ENCODE measurements at places on chromosomes 11 and 22.
A peak's percentile ranks its signal among the peaks of the same experiment; 100 is the strongest.

DNA sequence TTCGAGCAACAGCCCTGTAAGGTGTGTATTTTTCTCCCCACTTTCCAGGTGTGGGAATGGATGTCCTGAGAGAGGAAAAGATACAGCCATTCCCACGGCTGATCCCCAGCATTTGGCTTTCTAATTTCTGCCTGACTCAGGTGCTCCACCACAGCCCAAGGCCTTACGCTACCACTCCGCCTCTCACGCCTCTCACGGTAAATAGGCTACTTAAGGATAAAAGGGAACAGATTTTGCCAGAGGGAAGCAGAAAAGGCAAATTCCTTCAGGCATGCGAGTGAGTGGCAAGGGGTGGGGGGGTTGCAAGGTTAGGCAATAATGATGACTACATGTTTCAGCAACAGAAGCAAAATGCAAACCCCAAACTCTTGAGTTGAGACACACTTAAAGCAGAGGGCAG lies 9.2 kb downstream of the PVALB start:
- no peak for DNase-seq

DNA sequence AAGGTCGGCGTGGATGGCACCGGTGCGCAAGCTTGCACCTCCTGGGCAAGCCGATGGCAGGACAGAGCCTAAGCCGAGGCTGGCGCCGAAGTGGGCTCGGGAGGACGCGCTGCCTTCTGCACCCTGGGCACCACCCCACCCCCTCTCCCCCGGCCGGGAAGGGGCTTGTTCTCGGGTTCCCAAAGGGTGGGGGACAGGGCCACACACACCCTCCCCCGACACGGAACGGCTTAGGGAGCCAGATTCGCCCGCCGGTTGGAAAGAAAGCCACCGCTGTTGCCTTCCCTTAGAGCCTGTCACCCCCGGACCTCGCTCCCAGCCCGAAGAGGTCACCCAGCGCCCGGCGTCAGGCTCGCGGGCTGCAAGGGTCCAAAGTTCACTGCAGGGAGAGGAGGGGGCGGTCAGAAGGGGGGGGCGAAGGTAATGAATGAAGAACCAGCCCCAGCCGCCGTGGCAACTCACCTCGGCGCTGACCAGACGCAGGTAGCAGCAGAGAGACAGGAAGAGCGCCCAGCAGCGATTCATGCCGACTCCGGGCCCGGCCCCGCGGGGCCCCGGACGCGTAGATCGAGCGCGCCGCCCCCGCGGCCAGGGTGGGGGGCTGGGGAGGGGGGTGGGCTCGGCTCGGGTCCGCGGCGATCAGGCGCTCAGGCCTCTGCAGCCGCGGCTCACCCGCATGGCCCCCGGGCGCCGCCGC lies 1.2 kb downstream of the PDGFB start:
- no peak for DNase-seq

DNA sequence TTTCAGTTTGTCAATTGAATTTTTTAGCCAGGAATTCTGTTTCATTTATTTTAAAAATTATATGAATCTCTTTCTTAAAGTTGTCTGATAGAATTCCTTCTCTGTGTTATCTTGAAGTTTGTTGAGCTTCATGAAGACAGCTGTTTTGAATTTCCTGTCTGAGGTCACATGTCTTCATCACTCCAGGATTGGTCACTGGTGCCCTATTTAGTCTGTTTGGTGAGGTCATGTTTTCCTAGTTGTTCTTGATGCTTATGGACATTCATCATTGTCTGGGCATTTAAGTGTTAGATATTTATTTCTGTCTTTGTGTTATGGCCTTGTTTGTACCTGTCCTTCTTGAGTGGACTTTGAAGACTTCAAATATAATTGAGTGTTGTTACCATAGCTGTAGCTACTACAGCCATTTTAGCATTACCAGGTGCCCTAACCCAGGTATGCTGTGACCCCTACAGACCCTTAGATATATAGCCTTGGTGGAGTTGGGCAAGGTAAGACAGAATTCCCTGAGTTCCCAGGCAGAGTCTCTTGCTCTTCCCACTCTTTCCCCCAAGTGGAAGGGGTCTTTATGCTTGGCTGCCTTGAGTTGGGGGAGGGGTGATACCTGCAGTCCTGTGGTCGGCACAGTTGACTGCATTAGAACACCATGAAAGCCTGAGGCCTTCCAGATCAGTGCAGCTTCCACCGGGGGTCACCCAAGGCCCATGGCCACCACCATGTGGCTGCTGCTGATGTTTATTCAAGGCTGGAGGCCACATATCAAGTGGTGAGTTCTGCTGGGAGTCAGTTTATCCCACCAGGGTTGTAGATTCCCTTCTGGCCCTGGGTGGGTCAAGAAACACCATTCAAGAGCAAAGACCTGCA lies 229.6 kb downstream of the DYNC2H1 start:
- no peak for DNase-seq

DNA sequence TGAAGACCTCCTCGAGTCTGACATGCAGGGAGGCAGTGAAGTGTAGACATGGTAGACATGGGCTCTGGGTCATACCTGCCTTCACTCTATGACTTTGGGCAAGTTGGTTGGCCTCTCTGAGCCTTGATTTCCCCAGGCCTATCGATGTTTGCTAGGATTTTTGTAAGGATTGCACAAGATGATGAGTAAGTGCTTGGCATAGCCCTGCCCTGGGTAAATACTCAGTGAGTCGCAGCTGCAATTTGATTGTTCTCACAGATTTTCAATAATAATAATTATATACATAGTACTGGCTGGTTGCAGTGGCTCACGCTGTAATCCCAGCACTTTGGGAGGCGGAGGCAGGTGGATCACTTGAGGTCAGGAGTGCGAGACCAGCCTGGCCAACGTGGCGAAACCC lies 18.1 kb downstream of the MCM5 start:
- no peak for DNase-seq

DNA sequence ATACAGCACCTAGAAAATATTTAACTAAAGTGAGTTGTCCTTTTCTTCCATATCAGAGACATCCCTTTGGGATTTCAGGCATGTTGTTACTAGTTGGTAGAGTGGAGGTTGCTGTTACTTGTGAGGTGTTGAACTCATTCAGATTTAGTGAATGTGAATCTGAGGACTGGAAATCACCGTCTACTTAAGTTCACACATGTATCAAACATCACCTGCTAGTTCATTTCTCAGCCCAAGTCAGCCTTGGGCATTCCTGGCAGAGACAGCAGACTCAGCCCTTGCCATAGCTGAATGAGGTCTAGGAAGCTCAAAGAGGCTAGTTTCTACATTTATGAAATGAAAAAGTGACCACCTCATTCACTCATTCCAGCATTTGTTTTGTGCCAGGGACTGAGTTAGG lies 9.7 kb downstream of the KDELR3 start:
- DNase-seq = no peak

GRCh38 chr11:11669233-11669846 lies 47.5 kb upstream of the GALNT18 start:
- no peak for DNase-seq

DNA sequence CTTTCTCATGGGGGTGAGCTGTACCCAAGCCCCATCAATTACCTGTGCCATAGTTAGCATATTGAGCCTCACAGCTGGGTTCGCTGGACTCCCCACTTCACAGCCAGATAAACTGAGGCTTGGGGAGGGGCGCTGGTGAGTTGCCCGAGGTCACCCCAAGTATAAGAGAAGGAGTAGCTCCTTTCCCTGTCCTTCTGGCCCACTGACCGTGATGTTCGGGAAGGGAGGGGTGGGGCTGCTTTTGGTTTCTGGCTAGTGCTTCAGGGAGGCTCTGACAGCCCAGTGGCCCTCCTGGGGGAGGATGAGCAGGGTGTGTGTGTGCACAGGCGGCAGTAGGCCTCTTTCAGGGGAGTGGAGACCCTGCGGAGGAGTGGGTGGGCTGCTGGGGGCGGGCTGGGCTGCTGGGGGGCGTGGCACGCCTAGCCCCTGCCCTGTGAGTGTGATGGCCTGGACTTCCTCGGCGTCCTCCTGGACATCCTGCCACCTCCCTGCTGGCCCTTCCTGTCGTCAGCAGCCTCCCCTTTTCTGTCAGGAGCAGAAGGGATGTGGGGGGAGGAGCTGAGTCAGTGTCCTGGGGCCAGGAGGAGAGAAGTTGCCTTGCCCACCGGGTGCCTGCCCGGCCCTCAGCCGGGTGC lies 50.3 kb downstream of the TRIOBP start:
- DNase-seq = no peak

DNA sequence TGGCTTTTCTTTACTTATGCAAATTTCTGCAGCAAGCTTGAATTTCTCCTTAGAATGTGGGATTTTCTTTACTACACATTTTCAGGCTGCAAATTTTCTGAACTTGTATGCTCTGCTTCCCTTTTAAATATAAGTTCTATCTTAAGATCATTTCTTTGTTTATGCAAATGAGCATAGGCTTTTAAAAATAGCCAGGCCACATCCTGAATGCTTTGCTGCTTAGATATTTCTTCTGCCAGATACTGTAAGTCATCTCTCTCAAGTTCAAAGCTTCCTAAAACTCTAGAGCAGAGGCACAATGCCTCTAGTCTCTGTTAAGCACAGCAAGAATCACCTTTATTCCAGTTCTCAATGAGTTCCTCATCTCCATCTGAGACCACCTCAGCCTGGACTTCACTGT lies 685.9 kb upstream of the LRRC4C start:
- DNase-seq = no peak

- no peak for DNase-seq
These were observed 12.3 kb upstream of the SYT7 start for GRCh38 chr11:61593151-61593550.

DNA sequence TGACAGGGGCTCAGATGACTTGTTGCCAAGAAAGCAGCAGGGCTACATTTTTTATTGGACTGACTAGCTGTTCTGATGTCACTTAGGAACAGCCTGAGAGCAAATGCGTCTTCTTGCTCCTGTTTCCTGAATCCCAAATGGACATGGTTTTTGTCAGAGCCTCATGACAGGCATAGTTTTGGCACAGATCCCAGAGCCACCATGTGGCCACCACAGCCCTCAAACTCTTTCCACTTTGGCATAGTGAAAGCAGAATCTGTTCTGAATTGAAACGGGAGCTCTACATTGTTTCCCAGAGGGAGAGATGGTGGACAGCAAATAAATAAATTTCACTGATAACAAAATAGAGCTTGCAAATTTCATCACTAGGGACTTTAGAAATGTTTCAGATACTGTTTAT lies 222.2 kb downstream of the C11orf87 start:
- DNase-seq = peak; percentile 67

DNA sequence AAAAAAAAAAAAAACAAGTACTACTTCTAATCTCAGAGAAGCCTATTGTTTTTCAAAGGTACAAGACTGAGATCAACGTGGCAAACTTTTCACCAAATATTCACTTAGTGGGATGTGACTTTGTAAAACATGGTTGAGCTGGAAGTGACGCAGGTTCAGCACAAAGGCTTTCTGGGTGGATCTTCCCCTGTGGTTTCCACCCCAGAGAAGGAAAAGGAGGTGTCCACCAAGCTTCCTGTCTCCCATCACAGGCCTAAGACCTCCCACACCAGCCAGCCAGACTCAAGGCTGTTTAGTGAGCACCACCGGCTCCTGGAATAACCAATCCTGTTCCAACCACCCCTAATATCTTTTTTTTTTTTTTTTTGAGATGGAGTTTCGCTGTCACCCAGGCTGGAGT lies 5.7 kb downstream of the TMEM184B start:
- DNase-seq = no peak

- no peak for DNase-seq
These were observed 507.6 kb upstream of the LARGE1 start for GRCh38 chr22:34427841-34428240.

GRCh38 chr11:77396305-77396704 lies 77.6 kb downstream of the PAK1 start:
- no peak for DNase-seq

GRCh38 chr22:36246718-36247117 lies 6.2 kb upstream of the APOL1 start:
- DNase-seq = no peak

- DNase-seq = no peak
These were observed 61.3 kb upstream of the ANO1 start for GRCh38 chr11:70016666-70017367.

DNA sequence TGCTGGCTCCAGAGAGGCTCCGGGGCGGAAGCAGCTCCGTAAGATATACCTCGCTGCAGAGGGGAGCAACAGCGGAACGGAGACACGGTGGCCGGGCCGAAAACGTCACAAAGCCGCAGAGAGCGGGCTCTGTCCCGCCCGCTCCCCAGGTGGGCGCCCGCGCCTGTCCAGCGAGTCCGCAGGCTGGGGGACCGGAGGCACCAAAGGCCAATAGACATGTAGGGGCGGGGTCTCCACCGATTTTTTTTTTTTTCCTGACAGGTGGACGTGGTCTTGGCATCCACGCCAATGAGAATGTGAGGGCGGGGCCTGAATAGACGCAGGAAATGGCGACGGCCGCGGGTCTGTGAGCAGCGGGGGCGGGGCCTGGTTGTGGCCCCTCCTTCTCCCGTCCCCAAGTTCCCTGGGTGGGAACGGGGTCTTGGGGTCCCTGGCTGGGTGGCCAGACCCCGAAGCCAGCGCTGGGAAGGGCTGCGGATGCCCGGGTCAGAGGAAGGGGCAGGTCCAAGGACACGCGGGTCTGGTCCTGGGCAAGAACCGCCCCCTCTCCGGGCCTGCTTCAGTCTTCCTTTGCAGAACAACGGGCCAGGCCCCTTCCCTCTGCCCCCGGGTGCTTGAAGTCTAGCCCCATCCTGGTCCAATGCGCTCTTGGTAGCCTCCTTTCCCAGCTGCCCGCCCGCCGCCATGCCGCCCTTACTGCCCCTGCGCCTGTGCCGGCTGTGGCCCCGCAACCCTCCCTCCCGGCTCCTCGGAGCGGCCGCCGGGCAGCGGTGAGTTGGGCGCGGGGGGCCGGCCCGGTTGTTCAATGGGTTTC lies at the start of gene DNAJC4:
Gene DNAJC4, plus strand, starts transcription at position 378 of the 814 bp plus-strand sequence. Its CDS starts 307 bp downstream, at position 685.
- DNase-seq = peak; percentile 92

GRCh38 chr11:61589961-61590360 lies 9.1 kb upstream of the SYT7 start:
- DNase-seq = no peak

GRCh38 chr22:39898997-39899396 lies 1.9 kb upstream of the GRAP2 start:
- no peak for DNase-seq

DNA sequence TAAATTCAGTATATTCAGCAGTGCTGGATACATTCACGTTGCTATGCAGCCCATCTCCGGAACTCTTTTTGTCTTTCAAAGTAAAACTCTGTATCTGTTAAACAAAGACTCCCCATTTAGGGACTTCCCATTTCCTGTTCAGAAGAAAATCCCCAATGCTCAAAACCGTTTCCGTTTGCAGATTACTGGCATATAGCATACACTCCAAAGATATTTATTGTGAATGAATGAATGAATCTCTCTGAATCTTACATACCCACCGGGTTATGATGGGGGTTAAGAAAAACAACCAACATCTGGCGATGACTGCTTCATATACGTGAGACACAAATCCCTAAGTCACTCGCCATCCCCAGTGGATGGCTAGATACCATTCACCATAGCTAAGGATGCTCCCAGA lies 1.6 kb downstream of the THY1 start:
- DNase-seq = no peak

GRCh38 chr11:16184588-16184987 lies 171.8 kb downstream of the SOX6 start:
- no peak for DNase-seq
